ENCODE measurements at places on chromosomes 16 and 17.

GRCh38 chr16:47565454-47565853, 104.3 kb downstream of the PHKB start:
- DNase-seq = peak; percentile 77

DNA sequence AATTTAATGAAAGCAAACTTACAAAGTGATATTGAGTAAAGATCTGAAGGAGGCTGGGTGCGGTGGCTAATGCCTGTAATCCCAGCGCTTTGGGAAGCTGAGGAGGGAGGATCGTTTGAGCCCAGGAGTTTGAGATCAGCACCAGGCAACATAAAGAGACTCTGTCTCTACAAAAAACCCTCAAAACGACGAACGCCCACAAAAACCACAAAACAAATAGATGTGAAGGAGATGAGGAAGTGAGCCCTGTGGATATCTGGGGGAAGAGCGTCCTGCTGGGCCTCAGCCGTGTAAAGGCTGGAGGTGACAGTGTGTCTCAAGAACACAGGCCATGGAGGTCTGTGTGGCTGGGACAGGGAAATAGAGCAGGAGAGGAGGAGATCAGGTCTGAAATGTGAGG, 68.8 kb downstream of the ITFG1 start:
- peak; percentile 58 for DNase-seq

DNA sequence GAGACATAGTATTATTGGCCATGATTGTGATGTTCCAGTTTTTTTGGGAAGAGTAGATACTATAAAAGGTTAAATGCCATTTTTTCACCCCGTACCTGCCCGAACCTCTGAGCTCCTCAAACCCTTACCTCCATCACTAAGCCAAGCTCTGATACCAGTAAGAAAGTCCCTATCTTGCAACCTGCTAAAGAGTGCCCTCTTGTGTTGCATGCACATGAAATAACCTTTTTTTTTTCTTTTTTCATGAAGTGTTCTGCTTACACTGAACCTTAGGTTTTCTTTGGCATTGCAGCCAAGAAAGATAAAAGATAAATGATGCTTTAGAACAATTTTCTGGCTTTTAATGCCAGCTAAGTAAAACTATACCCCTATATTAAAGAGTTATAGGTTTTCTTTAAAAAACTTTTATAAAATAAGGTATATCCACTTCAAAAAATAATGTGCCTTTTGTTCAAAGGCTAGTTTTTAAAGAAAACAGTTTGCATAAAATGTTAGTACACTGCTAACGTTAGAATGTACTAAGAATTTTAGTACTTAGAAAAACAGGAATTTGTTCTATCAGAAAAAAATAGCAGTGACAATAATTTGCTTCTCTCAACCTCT, 295.3 kb upstream of the PMFBP1 start:
- peak; percentile 68 for DNase-seq

GRCh38 chr17:64994781-64995538, 61.6 kb downstream of the GNA13 start:
- no peak for DNase-seq

DNA sequence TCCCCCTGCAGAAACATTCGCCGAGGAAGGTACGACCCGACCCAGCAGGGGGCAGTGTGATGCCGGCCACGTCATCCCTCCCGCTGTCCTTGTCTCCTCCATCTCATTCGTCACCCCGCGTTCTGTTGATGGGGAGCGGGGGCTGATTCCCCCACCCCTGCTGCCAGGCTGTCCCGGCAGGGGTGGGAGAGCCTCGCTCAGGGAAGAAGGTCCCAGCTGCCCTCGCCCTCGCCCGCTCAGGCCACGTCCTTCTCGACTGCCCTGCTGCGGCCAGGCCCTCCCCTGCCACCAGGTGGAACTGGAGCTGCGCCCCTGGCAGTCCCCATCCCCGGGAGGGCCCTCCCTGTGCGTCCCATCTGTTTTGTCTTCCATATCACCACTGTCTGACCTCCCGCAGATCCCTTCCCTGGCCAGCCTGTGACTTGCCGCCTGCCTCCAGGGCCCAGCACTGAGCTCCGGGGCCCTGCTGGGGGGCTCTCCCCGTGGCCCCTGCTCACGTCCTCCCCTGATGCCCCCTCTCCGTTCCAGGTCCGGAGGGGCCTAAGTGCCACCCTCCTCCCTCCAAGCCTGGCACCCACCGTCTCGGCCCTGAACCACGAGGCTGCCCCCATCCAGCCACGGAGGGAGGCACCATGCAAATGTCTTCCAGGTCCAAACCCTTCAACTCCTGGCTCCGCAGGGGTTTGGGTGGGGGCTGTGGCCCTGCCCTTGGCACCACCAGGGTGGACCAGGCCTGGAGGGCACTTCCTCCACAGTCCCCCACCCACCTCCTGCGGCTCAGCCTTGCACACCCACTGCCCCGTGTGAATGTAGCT, 20.6 kb downstream of the ADAM11 start:
- DNase-seq = peak; percentile 68

- no peak for DNase-seq
Observed at GRCh38 chr16:80346111-80346632, 194.6 kb upstream of the DYNLRB2 start.

DNA sequence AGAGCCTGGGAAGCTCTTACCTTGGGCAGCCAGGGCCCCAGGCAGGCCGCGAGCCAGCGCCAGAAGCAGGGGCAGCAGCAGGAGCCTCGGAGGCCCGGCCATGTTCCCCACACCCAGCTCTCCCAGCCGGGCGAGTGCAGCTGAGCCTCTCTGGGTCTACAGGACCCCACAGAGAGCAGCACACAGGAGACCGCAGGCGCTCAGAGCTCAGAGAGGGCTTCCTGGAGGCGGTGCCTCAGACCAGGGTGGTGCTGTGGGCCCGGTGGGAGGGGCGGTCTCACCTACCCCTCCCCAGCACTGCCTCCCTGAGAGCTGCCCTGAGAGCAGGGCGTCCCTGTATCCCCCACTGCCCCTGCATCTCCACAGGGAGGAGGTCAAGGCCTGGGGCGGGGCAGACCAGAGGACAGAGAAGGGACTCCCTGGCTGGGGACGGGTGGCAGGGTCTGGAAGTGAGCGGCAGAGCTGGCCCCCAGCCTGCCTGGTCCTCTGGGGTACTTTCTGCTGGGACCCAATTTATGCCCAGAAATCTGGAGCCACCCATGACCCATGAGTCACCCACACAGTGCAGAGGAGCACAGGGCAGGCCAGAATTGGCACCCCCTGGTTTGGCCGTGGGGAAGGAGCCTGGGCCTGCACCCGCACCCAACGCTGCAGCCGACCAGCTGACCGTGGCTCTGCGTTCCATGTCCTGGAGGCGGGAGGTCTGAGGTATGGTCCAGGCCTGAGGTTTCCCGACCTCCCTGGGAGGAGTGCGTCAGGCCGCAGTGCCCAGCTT, at the start of gene CD7:
CD7 (minus strand) TSS at position 215 of the 775 bp plus-strand sequence; CDS start at position 102, 113 bp downstream.
- DNase-seq = no peak

DNA sequence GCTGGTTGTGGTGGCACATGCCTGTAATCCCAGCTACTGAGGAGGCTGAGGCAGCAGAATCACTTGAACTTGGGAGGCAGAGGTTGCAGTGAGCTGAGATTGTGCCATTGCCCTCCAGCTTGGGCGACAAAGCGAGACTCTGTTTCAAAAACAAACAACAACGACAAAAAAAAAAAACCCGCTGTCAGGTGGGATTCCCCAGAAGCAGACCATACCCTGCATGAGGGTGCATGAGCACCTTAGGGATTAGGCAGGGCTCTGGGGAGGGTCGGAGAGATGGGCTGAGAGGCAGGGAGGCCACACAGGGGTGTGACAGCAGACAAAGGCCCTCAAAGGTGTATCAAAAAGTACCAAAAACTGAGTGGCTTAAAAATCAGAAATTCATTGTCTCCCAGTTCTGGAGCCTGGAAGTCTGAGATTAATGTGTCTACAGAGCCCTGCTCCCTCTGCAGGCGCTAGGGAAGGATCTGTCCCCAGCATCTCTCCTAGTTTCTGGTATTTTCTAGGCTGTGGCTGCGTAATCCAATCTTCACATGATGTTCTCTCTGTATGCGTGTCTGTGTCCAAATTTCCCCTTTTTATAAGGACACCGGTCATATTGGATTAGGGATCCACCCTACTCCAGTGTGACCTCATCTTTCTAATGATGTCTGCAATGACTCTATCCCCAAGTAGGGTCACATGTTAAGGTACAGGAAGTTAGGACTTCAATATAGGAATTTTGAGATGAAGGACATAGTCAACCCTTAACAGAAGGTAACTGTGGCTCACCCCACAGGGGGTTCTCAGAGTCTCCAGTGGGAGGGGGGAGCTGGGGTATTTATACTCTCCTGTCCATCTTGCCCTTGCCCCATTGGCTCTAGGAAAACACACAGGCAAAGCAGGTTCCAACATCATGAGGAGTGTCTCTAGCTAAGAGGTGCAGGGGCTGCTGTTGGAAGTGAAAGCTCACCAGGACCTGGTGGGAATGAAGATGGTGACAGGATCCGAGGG, 13.6 kb upstream of the TVP23A start:
- DNase-seq = no peak

DNA sequence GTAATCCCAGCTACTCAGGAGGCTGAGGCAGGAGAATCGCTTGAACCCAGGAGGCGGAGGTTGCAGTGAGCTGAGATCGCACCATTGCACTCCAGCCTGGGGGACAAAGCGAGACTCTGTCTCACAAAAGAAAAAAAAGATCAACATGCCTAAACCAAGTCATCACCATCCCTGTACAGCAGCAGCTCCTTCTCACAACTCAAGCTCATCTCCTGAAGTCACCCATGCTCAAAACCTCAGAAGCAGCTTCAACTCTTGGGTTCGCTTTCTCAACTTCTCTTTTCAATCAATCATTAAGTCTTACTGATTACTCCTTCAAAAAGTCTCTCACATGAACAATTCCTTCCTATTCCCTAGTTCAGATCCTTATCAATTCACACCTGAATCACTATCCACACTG, 31.3 kb downstream of the PHLPP2 start:
- DNase-seq = no peak

DNA sequence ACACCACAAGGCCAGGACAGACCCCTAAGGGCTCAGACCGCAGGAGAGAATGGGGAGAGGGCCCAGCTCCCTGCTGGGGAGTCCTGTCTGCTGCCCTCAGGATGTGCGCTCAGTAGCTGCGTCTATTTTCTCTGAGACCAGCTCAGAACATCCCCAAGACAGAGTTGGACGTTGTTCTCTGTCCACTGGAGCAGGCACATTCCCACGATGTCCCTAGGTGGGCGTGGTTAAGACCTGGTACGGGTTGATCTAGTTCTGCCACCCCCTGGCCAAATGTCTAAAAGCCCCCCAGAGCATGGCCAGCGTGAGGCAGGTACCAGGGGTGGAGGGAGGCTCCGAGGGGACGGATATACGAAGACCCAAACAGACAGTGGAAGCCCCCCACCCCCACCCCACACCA, 842 bp upstream of the CALB2 start:
- DNase-seq = no peak

DNA sequence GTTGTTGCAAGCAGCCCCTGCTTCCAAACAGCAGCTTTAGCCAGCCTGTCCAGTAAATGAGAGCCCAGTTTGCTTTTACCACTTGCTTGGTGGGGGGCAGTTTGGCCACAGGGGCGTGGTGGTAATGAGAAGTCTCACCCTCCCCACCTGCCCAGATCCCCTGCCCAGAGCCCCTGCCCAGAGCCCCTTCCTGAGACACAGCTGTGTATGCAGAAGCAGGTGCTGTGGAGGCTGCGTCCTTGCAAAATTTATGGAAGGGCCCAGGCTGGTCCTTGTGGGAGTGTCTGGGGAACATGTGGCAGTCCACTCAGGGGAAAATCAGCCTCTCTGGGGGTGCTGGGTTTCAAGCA, 27.6 kb upstream of the LGALS9 start:
- no peak for DNase-seq
